Fibroblast of the aortic adventitia (primary cell): ENCODE measurements at places on chromosomes 2 and 18. TPM values are rescaled to one million over a fixed set of nuclear protein-coding genes. Genes with fewer than 3 reads are reported as not detected.

The PLB1 gene
- total RNA-seq = 2.7 and 7.8 TPM in 2 replicates

The KIF1A gene
- total RNA-seq = under 0.01 TPM in 1 of 2 replicates, not detected in the other

The MBD2 gene
- total RNA-seq = 11.2 and 34.2 TPM in 2 replicates

The IL1F10 gene
- total RNA-seq = not detected in 2 replicates

The BCL2 gene
- total RNA-seq = 4.2 and 13.2 TPM in 2 replicates
